ENCODE measurements at places on chromosomes 5 and 9. TPM values are rescaled to one million over a fixed set of nuclear protein-coding genes. Genes with fewer than 3 reads are reported as not detected.

DNA sequence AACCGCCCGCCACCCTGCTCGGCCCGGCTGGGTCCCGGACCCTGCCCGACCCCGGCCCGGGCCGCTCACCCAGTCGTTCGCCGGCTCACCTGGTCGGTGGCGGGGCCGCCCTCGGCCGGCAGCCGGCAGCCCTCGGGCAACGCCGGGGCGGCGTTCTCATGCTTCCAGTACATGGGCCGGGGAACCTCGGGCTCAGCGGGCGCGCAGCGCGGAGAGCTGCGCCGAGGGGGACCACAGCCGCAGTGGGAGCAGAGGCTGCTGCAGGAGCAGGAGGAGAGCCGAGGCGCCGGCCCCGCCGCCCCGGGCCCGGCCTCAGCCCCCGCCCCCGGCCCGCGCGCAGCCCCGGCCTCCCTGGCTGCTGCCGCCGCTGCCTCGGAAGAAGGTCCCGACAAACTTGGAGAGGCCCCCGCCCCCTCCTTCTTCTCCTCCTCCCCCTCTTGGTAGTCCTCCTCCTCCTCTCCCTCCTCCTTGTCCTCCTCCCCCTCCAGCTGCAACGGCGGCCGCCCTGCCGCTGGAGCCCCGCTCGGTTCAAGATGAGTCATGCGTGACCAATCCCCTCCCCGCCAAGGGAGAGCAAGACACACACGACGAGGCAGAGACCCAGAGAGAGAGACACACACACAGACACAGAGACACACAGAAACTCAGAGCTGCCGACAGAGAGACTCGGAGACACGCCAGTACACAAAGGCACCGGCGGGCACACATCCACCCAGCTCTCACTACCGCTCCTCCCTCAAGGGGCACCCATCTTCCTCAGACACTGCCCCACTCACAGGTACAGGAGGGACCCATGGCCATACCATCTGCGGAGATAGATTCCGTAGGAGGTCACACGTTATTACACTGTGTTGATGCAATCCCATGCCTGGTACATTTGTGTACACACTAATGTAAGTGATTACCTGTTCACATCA, at the start of gene LHX6:
Gene LHX6, minus strand, starts transcription at position 390 of the 917 bp plus-strand sequence. Its CDS starts 217 bp downstream, at position 173.
- DNase-seq: no peak

GRCh38 chr5:111930905-111931461, 174.0 kb upstream of the NREP start:
- no peak for DNase-seq

- no peak for DNase-seq
Measured at GRCh38 chr9:108045851-108046250, 556.3 kb upstream of the KLF4 start.

GRCh38 chr9:109097146-109097545, 22.6 kb downstream of the TMEM245 start:
- DNase-seq: no peak

- no peak for DNase-seq
Measured at GRCh38 chr9:135474915-135475314, 4.7 kb upstream of the PPP1R26 start.

- DNase-seq: peak; percentile 70
Measured at GRCh38 chr9:93301911-93302541, 118.1 kb downstream of the WNK2 start.

DNA sequence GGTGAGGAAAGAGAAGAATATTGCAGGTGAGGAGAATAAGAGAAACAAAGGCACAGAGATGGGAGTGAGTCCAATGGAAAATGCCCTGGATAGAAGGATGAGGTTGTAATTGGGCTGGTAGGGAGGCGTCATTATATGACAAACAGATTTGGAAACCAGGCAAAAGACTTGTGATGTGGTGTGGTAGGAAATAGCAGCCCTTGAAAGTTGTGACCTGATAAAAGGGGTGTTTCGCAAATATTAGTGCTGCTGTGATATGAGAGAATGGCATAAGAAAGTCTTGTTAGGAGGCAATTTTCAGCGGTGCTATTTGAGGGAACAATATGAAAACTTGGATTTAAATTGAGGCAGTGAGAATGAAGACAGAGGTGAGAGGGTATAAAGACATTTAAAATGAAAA, 217.5 kb upstream of the ACTBL2 start:
- DNase-seq: no peak

The INSL6 gene
- total RNA-seq: not detected

- DNase-seq: no peak
Measured at GRCh38 chr9:77562019-77562748, 85.9 kb downstream of the GNA14 start.

- no peak for DNase-seq
Measured at GRCh38 chr9:81653240-81653639, 36.1 kb downstream of the TLE1 start.

DNA sequence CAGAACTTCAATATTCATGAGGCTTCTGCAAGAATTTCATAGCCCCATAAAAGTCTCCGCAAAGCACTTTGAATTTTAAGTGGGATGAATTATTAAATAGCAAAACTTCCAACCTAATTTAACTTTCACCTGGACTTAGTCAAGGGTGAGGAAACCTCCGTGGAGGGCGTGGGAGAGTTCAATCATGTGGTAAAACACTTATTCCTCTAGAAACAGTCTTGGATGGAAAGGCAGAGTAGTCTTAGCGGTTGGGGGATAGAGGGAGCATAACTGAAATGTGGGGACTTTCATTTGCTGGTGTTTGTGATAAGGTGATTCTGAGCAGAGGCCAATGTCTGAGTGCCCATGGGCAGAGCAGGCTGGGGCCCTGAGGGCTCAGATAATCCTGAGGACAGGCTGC, 241.9 kb downstream of the IRX1 start:
- no peak for DNase-seq

DNA sequence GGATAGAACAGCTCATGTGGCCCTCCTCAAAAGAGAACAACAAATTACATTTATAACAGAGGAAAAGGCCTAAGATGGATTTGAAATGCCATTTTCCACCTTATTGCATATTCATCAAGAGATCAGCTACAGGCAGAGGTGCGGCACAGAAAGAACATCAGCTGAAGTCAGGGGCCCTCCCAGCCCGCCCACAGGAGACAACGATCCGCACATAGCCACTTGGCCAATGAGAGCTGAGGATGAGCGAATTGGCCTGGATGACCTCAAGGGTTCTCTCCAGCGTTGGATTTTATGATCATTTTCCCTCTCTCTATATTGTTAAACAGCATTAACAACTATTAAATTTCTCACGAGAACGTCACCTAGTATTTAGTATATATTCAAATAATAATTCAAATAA, 97.6 kb downstream of the GNAQ start:
- no peak for DNase-seq

The GABRG2 gene
- total RNA-seq: not detected

- DNase-seq: no peak
Measured at GRCh38 chr9:129762985-129763926, 10.4 kb upstream of the PTGES start.

DNA sequence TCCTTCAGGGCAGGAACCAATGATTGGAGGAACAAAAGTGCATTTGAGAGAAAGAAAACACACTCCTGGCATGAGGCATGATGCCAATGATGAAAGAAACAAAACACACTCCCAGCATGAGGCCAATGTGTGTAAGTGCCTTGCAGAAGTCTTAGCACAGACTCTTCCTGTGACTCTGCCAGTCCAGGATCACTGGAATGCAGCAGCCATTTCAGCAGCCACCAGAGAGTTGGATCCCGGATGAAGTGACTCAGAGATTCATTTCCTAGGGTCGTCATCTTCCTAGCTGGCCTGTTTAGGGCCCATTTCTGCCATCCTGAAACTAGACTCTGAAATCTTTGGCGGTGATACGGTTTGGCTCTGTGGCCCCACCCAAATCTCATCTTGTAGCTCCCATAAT, 212.5 kb downstream of the CFAP90 start:
- no peak for DNase-seq

GRCh38 chr9:4666042-4666699, at the start of gene SPATA6L:
SPATA6L (minus strand) TSS chr9:4666480; CDS start chr9:4666250, 230 bp downstream.
- peak; percentile 86 for DNase-seq

DNA sequence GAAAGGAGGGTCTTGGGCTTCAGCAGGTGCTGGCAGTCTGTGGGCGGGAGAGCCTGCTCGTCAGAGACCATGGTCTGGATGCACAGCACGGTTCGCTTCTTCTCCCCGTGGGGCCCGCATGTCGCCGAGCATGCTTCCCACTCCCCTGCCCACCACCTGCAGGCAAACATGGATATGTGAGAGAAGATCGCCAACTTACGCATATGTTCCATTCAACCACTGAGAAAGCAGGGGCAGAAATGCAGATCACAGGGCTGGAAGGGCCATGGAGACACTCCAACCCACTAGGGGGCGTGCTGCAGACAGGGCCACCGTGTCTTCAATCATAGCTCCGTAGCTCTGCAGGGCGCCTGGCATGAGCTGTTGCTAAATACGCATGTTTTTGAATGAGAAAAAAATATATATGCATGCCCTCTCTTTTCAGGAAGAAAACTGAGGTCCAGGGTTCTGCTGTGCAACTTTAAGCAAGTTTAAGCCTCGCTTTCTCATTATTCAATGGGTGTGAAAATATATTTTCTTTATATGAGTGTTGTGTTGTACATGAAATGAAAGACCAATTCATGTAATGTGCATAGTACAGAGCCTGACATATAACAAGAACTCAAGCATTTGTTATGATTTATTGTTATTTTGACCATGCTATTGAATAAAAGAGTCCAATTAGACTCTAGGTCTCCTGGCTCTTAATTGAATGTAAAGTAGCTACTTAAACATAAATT, 148.0 kb downstream of the TARS1 start:
- DNase-seq: no peak

DNA sequence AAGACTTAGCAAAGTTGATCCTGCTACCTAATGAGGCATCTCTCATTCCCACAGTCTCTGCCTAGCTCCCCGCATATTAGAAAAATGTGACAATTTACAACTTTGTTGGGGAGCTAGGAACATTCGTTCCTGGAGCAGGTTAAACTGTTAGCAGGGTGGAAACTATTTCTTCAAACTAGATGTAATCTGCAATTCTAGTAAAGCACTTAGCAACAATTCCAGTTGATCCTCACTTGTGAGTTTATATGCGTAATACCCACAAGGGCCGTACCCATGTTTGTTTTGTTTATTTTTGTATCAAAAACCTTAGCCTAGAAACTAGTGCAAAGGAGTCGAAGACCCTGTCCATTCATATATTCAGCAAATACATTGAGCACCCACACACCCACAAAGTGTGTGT, 175.8 kb upstream of the DMAC1 start:
- no peak for DNase-seq

- DNase-seq: no peak
Measured at GRCh38 chr5:18090177-18090576, 455.9 kb downstream of the TAF11L14 start.

GRCh38 chr9:91740701-91741100, 209.3 kb downstream of the ROR2 start:
- DNase-seq: no peak

The TMED7 gene
- 79.1 TPM for total RNA-seq

DNA sequence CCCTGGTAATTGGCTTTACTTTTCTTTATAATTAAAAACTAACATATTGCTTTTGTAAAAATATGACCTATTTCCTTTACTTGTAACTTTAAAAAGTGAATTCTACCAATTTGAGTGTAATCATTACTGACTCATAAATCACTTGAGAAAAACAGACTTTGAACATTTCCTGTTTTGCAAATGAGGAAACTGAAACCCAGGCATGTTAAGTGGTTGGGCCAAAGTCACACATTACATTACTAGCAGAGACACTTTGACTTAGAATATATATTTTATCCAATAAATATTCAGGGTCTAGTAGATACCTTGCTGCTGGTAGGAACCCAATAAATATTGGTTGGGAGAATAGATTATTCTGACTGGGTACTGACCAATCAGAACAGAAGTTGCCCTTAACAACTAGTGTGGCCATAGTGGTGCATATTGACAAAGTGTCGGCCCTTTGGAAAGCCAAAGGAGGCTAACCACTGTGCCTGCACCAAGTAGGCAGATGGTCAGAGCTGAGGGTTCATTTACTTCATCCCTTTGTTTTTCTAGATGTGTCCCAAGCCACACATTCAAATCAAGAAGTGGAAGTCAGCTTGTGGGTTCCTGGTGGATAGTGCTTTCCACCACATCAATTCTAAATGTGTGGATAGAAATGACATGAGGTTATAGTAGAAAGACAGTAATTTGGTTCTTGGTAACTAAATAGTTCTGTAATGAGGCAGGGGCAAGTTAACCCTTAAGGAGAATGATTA, 365.1 kb upstream of the RIOK2 start:
- no peak for DNase-seq

DNA sequence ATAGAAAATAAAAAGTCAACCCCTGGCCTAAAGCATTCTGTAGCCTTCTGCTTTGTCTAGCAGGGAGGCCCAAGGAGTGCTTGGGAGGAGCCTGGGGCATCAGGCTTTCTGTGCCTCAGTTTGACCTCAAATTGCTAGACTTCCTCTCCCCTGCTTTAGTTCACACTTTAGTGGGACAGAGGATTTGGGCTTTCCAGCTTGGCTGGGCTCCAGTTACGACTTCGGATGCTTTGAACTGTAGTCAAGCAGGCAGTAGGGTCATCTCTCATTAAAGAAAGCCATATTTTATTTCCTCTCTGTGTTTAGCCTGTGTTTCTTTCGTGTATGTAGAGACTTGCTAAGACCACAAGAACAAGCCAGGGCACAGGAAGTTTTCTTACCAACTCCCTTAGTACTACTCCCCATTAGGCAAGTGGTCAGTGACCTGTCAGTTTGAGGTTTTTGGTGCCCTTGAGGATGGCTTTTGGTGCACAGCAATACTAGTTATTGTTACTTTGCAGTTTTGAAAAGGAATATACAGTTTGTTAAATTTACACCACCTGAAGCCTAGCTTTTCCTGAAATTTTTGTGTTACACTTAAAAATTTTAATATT, 334.7 kb downstream of the NDUFS4 start:
- DNase-seq: no peak

DNA sequence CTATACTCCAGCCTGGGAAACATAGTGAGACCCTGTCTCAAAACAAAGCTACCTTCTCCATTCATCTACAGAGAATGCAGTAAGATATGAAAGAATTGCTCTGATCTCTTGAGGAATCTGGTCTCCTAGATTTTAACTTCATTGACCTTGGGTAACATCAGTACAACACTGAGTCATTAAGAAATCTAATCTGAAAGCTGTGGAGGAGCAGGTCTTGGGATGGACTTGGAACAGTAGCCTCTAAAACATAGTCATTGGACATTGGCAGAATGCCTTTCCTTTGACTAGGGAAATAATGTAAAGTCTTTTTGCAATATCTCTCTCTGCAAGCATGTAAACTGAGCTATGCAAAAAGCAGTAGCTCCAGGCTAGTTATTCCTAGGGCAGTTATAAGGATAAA, 58.1 kb downstream of the KCNN2 start:
- no peak for DNase-seq

- no peak for DNase-seq
Measured at GRCh38 chr5:116722651-116723050, 148.0 kb upstream of the SEMA6A start.

DNA sequence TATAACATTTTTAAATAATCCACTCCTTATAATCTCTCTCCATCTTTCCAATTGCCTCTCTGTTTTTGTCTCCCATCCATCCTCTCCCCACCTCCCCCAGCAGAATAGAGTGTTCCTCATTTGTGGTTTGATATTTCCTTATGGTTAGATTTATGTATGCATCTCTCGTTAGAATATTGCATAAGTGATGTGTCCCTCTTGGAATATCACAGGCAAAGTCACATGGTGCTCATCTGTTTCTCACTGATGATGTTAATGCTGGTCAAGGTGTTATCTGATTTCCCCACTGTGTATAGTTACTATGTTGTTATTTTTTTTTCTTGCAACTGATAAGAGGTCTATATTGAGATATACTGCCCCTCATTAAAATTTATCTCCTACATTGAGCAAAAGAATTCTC, 3.1 kb upstream of the LRRC70 start:
- DNase-seq: no peak
